NCI-H345 (cell line): ENCODE measurements at places on chromosomes 11 and 22.
A peak's percentile ranks its signal among the peaks of the same experiment; 100 is the strongest.

GRCh38 chr11:46386674-46387073, 4.9 kb downstream of the CHRM4 start:
- DNase-seq, result no peak

DNA sequence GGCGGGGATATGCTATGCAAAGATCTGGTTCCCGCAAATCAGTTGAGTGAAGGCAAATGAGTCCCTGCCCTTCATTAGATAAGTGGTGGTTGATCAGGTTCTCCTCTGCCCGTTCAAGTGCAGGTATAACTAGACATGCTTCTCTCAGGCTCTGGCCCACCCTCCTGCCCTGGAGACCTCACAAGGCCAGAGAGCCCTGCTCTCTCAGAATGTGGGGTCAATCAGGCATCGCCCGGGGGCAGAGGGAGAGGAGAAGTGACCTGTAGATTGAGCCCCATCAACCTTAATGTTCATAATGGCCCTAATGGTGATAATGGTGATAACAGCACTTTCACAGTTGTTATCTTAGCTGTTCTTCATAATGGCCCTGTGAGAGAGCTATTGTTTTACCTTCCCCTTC, 224.3 kb downstream of the DSCAML1 start:
- no peak for DNase-seq

- no peak for DNase-seq
These were observed 5.5 kb downstream of the EHD1 start for GRCh38 chr11:64872790-64873488.

GRCh38 chr11:97764605-97765004, 1256.1 kb upstream of the CNTN5 start:
- DNase-seq, result no peak

DNA sequence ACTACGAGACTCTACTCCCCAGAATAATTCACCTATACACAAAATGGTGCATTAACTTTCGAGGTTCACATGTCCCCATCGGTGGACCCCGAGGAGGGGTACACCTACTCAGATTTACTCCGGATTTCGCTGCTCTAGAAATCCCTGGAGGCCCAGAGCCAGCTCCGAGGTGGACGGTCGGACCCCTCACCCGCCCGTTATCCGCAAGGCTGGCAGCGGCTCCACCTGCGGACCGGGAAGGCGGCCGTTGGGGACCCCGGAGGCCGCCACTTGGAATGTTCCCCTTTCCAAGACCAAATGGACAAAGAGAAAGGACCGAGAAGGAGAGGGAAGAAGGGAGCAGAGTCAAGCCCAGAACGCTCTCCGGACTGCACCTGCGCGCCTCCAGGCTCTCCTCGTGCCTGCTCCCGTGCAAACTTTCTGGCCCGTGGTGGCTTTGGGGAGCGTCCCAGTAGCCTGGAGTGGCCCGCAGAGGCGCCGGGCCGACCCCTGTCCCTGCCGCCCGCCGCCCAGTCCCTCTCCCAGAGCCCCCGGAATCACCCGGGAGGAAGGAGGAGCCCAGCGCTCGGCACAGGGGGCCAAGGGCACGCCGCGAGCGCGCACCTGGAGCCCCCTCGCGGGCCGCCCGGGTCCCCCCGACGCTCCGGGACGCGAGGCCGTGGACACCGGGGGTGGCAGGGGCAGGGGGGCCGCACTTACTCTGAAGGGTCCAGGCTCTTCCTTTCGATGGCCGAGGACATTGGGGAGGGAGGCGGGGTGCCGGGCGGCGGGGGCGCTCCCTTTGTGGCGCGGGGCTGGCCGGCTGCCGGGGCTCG, 23.0 kb downstream of the LMO2 start:
- no peak for DNase-seq

- DNase-seq, result no peak
These were observed 1030.8 kb upstream of the CCDC90B start for GRCh38 chr11:84316866-84317555.

- DNase-seq, result no peak
These were observed 665.3 kb downstream of the OPCML start for GRCh38 chr11:132866783-132867545.

- no peak for DNase-seq
These were observed 40.7 kb downstream of the MRE11 start for GRCh38 chr11:94452988-94453387.

GRCh38 chr11:45368697-45369096, 82.6 kb upstream of the SYT13 start:
- no peak for DNase-seq

DNA sequence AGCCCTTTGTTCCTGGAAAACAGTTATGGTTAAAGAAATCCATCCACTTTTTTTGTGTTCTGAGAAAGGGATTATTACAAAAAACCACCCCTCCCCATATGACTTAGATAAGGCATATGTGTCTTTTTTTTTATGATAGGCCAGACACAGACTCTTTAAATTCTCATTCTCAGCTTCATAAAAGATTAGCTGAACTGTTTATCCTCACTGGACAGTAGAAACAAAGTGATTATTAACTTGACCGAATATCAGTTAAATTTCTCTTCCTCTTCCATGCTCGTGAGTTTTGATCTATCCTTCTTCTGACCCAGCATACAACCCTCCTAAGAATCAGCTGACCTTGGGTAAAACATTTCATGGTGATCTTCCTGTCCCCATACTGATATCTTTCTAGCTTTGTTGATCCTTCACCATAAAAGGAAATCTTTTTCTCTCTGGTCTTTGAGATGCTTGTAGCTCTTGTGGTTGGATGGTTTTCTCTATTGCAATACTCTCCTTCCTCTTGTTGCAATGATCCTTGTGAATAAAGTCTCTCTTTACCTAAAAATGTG, 26.2 kb downstream of the OR2AG2 start:
- DNase-seq, result no peak

GRCh38 chr11:86183694-86184093, 60.9 kb upstream of the EED start:
- DNase-seq, result no peak

DNA sequence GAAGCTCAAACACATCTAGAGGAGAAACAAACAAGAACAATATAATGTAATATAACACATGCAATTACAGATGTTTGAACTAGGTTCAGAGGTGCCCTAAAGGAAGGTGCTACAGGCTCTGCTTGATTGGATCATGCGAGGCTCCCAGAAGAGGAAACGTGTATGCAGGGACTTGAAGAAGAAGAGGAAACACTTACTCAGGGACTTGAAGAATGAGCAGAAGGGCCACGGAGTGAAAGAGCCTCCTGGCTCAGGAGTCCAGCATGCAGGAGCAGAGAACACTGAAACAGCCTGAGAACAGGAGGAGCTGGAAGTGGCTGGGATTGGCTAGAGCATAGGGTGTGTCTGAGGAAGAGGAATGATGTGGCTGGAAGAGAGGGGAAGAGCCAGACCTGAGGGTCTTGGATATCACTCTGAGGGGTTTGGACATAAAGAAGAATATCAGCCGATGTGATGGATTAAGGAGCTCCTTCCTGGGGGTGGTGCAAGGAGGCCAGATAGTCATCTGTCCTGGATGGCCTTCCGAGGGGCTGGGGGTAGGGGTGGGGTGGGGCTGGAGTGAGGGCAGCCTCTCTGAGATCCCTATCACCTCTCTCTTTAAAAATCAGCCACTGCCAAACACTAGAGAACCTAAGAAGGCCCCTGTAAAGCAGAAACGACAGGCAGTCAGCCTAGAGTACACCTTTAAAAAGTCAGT, 16.8 kb downstream of the FZD4 start:
- no peak for DNase-seq

- peak; percentile 70 for DNase-seq
These were observed 48.7 kb upstream of the ARFGAP3 start for GRCh38 chr22:42905702-42906183.

DNA sequence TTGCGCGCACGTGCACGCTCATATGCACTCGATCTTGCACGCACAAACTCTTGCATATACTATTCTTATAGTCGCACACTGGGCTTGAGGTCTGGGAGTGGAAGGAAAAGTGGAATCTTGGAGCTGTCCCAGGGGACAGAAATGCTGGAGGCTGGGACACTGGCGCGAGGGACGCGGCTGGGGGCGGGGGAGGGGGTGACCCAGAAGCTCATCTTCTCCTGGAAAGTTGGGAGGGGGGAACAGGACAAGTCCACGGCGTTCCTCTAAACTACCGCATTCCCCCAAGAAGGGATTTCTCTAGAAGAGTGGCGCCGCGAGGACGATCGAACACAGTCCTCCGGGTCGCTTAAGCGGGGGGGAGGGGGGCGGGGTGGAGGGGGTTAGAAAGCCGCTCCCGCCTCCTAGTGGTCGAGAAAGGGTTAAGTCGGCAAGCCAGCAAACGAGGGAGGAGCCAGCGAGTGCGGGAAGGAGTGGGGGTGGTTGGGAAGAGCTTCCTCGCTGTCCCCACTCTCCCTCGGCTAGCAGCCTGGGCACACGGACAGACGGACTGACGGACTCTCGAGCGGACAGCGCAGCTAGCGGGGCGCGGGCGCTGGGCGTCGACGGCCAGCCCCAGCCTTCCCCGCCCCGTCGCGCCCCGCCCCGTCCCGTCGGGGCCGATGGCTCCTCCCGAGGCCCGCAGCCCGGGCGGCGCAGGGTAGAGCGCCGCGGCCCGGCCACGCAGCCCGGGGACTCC, at the start of gene RTN4RL2:
RTN4RL2 (plus strand) TSS at position 507 of the 736 bp plus-strand sequence. CDS start 338 bp downstream, outside the sequence.
- DNase-seq, result peak; percentile 53

GRCh38 chr22:27620367-27621154, 181.0 kb downstream of the MN1 start:
- no peak for DNase-seq

GRCh38 chr11:111823131-111823530, 48.2 kb downstream of the ALG9 start:
- no peak for DNase-seq

- no peak for DNase-seq
These were observed 394.3 kb downstream of the TMEM135 start for GRCh38 chr11:87432022-87432421.

GRCh38 chr11:47175746-47176327, 842 bp downstream of the ARFGAP2 start:
- DNase-seq, result no peak

DNA sequence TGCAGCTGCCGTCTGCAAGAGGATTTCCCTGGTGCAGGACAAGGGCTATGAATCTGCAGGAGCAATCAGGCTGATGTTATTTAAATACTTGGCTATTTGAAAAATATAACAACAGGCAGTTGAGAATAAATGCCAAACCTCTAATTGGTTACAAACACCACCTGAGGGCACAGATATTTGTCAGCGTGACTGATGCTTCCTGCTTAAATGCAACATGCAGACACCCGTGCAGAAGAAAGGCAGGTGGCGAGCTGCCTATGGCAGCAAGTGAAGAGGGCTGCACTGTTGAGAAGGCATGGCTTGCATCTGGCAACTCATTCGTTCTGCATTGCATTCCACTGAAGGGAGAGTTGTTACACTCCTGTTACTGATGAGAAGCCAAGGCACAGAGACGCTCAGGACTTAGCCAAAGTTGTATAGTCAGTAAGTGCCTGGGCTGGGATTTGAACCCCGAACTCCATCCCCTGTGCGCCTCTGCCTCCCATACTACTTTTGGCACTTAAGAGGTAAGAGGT, 350.6 kb downstream of the TENM4 start:
- DNase-seq, result no peak

- no peak for DNase-seq
These were observed 72.7 kb downstream of the SLC1A2 start for GRCh38 chr11:35346472-35347156.

GRCh38 chr11:17475666-17476316, 854 bp downstream of the ABCC8 start:
- DNase-seq, result no peak

DNA sequence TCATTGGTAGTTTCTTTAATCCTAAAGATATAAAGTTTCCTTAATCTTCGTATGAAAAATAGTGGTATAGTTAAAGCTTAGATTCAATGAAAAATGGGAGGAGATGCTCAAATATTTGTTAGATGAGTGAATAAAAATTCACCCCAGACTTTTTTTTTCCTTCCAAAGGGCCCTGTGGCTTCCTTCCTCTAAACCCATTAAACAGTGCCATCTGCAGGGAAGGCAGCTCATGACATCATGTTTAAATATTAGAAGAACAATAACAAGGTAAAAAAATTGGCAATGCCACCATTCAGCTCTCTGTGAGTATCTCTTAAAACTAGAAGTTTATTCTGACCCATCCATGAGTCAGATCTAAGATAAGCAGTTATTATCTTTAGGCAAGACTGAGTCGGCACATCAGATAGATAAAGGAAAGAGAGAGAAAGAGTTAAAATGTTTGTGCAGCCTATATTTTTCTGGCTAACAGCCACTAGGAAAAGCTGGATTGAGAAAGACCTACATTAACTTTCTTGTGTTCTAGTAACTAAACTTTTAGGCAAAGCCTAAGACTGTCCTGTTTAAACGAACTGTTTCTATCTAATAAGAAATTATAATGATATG, 19.1 kb upstream of the OOSP1 start:
- peak; percentile 13 for DNase-seq

GRCh38 chr11:17581732-17582053, 34.6 kb downstream of the OTOG start:
- DNase-seq, result no peak

DNA sequence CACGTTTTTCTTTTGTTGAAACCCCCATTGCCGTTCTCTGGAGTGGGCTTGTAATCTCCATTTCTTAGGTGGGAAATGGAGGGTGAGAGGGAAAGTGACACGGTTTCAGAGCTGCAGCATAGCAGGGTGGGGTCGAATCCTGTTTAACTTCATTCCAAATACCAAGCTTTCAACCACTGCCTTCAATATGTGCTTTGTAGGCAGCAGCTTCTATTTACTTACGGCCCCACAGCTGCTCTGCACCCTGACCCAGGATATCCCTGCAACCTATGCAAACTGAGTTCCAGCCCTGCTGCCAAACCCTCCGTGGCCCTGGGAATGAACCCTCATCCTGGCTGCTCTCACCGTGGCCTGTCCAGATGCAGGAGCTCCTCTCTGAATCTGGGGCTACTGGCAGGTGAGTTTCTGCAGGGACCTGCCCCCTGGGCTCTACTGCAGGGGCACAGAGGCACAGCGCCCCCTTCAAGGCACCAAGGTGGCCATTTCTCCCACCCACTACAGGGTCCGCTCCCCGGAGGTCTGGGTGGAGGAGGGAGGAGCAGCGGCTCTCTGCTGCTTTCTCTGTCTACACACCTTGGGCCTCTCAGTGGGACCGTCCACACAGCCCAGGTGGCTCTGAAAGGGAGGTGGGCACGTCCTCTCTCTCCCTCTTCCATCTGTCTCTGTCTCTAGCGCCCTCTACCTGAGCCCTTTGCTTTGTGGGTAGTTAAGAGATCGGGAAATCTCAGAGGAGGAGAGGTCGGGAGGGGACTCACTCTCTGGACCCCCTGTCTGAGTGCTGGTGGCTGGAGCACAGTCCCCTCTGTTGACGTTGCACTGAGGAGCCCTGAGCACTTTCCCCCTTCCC, 279.1 kb downstream of the BRD1 start:
- no peak for DNase-seq

DNA sequence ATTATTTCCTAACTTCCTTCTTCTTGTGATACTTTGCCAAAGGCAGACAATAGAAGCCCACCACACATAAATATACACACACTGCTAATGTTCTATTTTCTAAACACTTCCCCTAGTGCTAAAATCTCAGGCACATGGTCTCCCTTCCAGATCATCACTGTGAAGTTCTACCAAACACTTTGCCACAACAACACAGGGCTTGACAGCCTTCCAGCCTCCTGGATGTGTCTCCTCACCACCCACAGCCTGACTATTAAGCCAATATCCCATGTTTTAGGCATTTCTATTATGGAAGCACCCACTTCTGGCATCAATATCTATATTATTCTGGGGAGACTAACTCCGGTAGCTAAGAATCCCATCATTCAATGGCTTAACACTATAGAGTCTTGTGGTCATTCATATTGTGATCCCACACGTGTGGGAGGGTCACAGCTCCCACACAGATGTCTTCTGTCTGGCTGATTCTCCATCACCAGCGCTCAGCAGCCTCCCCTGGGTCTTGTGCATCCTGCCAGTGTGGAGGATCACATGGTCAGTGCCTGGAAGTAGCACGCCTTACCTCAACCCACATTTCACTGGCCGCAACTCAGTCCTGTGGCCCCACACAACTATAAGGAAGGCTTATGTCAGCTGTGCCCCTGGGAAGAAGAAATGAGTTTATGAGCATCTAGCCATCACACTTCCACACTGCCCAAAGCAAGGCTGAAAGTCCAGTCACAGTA, 29.0 kb downstream of the SPATA19 start:
- DNase-seq, result no peak
